ENCODE measurements at places on chromosomes 7 and 10.

- DNase-seq, result no peak
Measured at GRCh38 chr10:61157182-61157581, 213.2 kb upstream of the RHOBTB1 start.

GRCh38 chr7:117715784-117716445 lies 157.3 kb downstream of the CTTNBP2 start:
- DNase-seq, result no peak

DNA sequence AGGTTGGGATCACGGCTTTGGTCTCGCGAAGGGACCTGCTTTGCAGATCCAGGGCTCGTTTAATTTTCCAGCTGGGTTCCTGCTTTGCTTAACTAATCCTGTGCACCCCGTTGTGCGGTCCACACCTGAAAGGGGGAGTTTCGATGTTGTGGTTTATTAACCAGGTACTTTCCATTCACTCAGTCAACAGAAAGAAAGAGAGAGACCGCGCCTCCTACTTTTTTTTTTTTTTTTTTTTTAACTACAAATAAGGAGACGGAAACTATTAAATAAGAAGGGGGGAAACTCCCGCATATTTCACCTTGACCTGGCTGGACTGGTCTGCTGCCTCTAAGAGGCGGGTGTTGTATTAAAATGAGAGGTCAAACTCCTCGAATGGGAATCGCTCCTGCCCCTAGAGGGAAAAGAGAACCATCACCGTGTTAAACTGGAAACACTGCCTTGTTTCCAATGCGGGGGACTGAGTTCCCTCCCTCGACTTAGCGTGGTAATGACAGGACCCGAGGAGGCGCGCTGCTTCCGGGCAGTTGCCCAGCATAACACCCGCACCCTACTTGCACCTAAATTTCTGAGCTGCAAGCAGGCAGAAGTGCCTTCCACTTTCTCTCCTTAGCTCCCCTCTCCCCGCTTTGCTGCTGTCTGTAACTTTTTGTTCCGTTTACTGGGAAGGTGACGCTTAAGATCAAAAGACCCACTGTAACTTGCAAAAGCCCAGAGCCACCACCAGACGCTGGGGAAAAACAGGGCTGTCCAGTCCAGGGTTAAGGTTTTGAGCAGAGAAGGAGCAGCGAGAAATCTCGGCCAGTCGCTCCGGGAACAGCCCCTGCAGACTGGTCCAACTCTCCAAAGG lies 1.1 kb upstream of the ITGB8 start:
- no peak for DNase-seq

DNA sequence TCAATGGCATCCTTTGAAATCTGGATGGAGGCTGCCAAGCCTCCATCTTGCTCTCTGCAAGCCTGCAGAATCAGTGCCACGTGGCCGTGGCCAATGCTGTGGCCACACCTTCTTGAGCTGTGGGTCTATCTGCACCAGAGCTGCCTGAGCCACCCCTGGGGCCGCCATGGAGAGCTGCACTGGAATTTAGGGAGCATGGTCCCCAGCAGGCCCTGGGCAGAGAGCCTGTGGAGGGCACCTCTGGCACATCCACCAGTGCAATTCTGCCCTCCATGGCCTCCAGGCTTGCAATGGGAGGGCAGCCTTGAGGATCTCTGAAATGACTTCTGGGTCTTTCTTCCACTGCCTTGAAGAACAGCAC lies 55.6 kb upstream of the NKX6-2 start:
- DNase-seq, result no peak

DNA sequence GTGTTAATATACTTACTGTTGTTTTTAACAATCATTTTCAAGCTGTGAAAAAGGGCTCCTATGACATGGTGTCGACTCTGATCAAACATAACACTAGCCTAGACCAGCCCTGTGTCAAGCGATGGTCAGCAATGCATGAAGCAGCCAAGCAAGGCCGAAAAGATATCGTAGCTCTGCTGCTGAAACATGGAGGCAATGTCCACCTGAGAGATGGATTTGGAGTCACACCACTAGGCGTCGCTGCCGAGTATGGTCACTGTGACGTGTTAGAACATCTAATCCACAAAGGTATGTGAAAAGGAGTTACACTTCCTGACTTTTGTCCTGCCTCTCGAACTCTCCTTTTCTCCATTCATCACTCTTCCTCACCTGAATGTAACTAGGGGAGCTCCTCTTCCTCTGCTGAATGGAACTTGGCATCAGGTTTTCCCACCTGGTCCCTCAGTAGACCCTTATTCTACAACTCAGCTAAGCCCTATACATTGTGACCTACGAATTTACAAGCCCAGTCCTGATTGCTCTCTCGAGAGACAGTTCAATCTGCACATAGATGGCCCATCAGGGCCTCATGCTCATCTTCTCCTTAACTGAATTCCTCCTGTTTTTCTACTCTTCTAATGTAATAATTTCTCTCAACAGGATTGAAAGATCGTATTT lies 23.0 kb downstream of the ASB15 start:
- peak; percentile 57 for DNase-seq

DNA sequence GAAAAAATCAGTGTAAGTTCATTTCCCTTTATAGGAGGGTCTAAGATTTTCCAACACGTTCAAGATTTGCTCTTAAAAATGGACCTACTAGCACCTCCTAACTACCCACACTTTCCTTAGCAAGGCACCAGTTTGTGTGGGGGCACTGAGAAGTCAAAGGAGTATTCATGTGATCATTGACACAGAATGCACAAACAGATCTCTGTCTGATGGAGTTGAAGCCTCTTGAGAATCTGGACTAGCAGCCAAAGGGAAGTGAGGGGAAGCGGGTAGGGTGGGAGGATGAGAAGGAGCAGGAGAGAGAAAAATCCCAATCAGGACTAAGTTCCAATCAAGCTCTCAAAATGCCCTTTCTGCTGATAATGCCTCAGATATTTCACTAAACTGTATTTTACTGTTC lies 4.1 kb downstream of the MMS19 start:
- no peak for DNase-seq

- DNase-seq, result no peak
Measured at GRCh38 chr7:130154501-130155317, 50.5 kb downstream of the TMEM209 start.

DNA sequence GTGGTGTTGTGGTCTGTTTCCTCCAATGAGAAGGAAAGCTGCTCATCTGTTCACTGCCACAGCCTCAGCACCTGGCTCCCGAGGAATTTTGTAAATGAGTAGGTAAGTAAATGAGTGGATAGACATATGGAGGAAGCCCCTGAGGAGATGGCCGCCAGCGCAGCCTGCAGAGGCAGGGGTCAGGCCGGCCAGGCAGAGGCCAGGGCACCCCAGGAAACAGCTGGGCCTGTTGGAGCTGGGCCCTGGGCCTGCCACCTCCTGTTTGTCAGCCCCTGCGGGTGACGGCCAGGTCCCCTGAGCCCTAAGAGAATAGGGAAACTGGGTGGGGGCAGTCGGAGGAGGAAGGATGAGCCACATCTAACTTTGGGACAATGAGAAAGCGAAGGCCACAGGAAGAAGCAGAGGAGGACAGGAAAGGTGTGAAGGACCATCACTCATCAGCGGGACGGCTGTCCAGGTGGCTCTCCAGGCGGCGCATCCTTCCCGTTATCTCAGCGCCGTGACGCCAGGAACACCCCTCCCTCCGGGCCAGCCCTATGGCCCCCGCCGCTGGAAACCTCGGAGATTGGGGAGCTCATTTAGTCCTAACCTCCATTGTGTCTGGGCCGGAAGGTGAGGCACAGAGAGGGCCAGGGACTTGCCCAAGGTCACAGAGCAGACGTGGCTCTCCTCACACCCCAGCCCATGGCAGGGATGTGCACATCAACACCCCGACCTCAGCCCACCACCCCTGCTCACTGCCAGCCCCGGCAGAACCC lies 142.3 kb upstream of the UNC5B start:
- no peak for DNase-seq

DNA sequence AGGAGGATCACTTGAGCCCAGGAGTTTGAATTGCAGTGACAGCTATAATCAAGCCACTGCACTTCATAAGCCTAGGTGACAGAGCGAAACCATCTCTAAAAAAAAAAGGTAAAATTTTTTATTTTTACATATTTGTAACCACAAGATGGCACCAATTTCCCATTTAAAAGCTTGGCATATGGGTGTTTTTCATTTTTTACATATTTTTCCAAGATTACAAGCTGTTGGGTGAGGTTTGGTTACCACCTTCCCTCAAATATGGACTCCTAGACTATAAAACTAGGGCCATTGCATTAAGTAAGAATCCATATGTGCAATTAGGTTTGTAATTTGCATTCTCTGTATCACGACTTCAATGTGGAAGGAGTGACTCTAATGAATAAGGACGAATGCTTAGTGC lies 129.3 kb upstream of the ACBD5 start:
- no peak for DNase-seq

GRCh38 chr7:128056901-128057300 lies 25.7 kb upstream of the LRRC4 start:
- DNase-seq, result no peak

DNA sequence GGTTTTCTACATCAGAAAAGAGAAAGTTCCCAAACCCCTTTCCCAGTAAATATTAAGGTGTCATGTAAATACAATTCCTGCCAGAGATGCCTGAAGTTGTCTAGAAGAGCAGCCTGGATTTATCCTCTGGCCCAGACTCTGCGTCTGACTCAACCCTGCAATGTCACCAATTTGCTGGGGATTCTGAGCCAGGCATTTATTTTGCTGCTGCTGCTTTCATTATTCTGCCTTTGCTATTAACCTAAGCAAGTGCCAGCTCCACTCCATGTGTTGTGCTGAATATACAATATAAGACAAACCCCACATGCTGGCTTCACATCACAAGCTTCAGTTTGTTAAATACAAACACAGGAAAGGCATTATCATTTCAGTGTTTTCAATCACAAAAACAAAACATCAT lies 59.1 kb downstream of the ELAPOR2 start:
- no peak for DNase-seq

- no peak for DNase-seq
Measured at GRCh38 chr7:36192053-36192824, 39.2 kb downstream of the EEPD1 start.

GRCh38 chr10:32957341-32958084 lies 517 bp downstream of the ITGB1 start:
- DNase-seq, result no peak

DNA sequence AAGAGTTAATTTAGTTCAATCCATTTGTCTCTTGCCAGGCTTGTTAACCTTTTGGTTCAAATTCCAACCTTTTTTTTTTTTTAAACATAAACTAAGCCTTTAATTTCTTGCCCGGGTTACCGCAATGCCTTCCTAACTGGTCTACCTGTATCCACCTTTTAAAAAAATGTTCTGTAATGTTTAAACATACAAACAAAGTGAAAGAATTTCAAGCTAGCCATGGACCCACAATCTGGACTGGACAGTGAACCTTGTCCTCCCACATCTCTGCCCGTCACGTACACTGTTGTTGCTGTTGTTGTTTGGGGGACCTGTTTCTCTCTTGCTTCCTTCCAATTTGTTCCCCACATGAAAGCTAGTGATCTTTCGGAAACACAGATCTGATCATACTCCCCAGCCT lies 724.7 kb upstream of the AUTS2 start:
- DNase-seq, result no peak

DNA sequence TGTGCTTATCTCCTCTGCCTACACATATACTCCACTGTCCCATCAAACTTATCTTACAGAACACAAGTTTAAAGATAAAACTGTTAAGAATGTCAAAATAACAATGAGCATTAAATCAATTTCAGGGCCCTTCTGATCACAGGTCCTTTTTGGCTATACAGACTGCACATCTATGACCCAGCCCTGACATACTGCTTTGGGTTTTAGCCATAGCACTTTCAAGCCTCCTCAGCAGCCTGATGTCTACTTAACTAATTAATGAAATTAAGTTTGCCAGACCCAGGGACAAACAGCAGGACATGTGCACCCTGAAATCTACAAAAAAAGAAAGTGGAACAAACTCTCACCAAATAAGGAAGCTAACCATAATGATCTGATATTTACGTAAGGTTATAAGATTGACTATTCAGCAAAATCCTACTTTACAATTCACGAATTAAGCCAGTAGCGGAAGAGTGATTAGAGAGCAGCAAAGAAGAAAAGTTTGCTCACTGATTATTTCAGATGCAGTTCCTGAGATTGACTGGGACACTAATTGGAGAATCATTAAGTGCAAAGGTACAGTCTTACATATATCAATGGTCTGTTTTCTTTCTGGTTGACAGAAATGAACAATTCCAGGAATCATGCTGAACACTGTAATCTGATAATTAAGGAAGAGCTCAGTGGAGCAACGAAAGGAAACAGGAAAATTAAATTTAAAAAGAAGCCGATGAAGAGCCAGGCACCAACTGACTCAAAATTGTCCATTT lies 669.3 kb upstream of the LRRN3 start:
- DNase-seq, result no peak

GRCh38 chr7:106273009-106273668 lies 11.6 kb downstream of the NAMPT start:
- DNase-seq, result no peak

GRCh38 chr7:379456-380138 lies 89.6 kb downstream of the FOXL3 start:
- no peak for DNase-seq

DNA sequence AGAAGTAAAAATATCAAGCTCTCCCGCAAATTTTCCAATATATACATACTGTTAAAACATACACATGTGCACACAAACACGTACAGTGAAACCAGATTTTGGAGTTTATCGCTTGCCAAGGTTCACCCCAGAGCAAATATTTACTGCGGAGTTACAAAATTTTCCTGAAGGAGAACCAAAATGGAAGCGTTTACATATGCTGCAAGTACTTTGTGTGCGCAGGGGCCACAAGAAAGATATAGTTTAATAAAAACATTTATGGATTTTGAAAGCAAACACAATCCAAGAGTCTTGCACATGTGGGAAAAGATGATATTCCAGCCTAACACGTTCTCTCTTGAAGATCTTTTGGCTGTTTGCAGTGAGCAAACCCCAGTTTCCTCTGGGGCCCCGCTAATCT lies 301.3 kb upstream of the NFE2L3 start:
- no peak for DNase-seq

DNA sequence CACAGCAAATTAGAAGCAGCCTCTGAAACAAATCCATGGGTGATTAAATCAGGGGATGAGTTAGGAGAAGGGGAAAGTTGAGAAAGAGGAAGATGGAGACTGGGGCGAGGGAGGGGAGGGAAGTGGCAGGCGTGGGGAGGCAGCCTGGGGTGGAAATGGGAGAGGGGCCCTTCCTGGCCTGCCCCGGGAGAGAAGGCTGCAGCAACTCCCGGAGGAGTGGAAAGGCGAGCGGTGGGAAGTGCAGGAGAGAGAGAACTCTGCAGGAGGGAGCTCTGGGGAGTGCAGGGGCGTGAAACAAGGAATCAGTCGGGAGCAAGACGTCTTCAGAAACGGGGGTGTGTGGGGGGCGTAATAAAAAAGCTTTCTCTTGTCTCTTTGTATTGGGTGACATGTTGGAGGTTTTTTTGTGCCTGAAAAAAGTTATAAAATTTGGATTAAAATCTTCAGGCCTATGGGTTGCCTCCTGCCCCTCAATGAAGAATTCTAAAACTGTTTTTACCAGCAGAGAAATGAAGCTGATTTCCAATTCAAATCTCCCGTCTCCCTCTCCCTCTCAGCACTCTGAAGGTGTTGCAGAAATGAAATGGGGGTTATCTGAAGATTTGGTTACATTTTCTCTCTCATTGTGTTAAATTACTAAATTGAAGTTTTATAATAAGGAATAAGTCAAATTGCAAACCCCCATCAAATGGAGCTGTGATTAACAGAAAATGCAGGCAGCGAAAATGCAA lies 4.7 kb upstream of the UNCX start:
- no peak for DNase-seq

- no peak for DNase-seq
Measured at GRCh38 chr7:149459540-149460452, 1.1 kb downstream of the ZNF777 start.

GRCh38 chr7:139594911-139595476 lies 71.5 kb downstream of the CLEC2L start:
- no peak for DNase-seq

GRCh38 chr10:124886195-124886594 lies 55.7 kb upstream of the ZRANB1 start:
- DNase-seq, result no peak

GRCh38 chr10:28871665-28872064 lies 194.3 kb downstream of the BAMBI start:
- DNase-seq, result no peak
